ENCODE measurements at places on chromosomes 6 and 20.
A peak's percentile ranks its signal among the peaks of the same experiment; 100 is the strongest.

GRCh38 chr6:36929152-36929551, 25.4 kb upstream of the PI16 start:
- no peak for ATAC-seq
- no peak overlapping the region for H3K4me3 ChIP-seq
- no peaks in the 10 kb centered on the region for H3K27me3 ChIP-seq
- no peak overlapping the region for H3K27ac ChIP-seq

GRCh38 chr6:2575236-2575635, 175.5 kb downstream of the MYLK4 start:
- no peak overlapping the region for H3K27ac ChIP-seq
- no peaks in the 10 kb centered on the region for H3K4me1 ChIP-seq
- H3K4me3 ChIP-seq, result no peak overlapping the region
- no peak for ATAC-seq
- peaks cover 7% of the 10 kb centered on the region for H3K36me3 ChIP-seq

DNA sequence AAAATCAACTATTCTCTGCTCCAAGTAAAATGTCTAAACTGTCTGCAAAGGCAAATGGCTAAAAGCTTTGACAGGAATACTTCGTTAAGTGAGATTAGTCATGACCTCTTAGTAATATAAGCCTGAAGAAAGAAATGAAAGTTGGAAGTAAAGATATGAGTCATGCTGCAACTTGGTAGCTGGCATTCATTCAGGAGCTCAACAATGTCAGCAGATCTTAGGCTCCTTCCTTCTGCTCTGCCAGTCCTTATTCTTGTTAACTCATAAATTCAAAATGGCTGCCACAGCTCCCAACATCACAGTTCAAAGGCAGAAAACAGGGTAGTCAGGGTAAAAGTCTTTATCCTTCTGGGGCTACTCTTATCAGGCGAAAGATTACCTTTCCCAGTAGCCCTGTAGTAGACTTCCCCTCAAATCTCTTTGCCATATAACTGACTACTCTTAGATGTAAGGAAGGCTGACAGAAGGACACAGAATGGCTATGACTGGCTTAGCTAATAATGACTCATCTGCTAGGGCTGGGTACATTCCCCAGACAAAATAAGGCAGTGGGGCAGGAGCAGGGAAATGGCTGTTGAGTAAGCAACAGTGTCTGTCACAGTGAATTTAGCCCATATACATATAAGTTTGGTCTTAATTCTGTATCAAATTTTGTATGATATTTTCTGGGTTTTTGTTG, 24.4 kb upstream of the C6orf62 start:
- no peaks in the 10 kb centered on the region for H3K27me3 ChIP-seq
- peaks cover 38% of the 10 kb centered on the region for H3K4me1 ChIP-seq
- H3K27ac ChIP-seq, result peak overlapping the region; percentile 88
- peak overlapping the region; percentile 36 for H3K4me3 ChIP-seq

DNA sequence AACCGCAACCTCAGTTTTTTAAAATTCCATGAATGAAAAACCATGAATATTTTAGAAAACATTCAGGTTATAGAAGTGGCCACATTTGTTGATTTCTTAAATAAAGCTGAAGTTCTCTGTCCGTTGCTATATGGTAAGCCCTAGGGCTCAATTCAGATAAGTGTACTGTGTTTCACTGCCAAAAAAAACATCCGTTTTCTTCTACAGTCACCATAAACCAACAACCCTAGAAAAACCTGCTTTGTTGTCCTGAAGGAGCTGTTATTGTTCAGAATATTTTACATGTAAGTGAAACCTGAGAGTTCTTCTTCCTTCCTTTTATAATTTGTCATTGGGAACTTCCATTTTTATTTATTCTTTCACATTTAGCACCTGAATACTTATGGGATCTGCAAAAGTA, 274.1 kb downstream of the TFAP2A start:
- no peak overlapping the region for H3K4me3 ChIP-seq
- H3K27ac ChIP-seq, result no peak overlapping the region

DNA sequence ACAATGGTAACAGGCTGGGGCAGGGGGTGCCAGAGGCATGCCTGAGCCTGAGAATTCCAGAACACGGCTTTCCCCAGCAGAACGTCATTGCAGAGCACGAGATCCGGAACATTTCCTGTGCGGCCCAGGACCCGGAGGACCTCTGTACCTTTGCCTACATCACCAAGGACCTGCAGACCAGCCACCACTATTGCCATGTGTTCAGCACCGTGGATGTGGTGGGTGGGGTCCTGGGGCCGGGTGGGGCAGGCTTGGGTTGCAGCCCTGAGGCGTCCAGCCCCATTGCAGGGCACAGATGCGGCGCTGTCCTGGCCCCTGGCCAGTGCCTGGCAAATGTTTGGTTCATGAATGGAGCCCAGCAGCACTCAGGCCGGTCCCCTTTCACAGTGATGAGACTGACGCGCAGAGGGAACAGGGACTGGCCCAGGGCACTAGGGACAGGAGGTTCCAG, 57.1 kb downstream of the TCP11 start:
- H3K27me3 ChIP-seq, result no peaks in the 10 kb centered on the region
- no peak overlapping the region for H3K27ac ChIP-seq
- H3K4me1 ChIP-seq, result no peaks in the 10 kb centered on the region
- peaks cover 88% of the 10 kb centered on the region for H3K36me3 ChIP-seq
- no peak overlapping the region for H3K4me3 ChIP-seq
- no peak for ATAC-seq

GRCh38 chr6:54900666-54901065, 54.1 kb downstream of the FAM83B start:
- no peak overlapping the region for H3K4me3 ChIP-seq
- no peaks in the 10 kb centered on the region for H3K4me1 ChIP-seq
- no peak for ATAC-seq
- no peak overlapping the region for H3K27ac ChIP-seq

GRCh38 chr6:80226151-80226550, 119.7 kb downstream of the BCKDHB start:
- no peak overlapping the region for H3K27ac ChIP-seq
- no peaks in the 10 kb centered on the region for H3K27me3 ChIP-seq
- no peak for ATAC-seq
- H3K4me1 ChIP-seq, result no peaks in the 10 kb centered on the region
- H3K36me3 ChIP-seq, result peaks cover 42% of the 10 kb centered on the region

DNA sequence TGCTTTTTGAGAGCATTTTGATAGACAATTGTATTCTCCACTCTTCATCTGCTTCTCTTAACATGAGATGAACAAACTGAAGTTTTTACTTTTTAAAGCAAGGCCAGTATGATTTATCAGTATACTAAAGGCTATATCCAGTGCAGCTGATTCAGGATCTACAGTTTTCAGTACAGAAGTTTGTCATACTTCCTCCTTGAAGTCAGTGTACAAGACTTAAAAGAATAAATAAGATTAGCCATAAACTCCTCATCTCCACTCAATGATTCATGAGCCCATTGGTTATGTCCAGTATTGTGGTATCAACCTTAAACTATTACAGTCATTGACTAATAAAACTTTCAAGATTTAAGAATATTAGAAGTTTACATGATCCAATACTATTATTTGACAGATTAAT, 374.8 kb upstream of the EPHA7 start:
- no peak for ATAC-seq
- H3K4me3 ChIP-seq, result no peak overlapping the region
- H3K36me3 ChIP-seq, result no peaks in the 10 kb centered on the region
- H3K27me3 ChIP-seq, result no peaks in the 10 kb centered on the region
- no peaks in the 10 kb centered on the region for H3K4me1 ChIP-seq

GRCh38 chr20:22490287-22491193, 93.8 kb downstream of the FOXA2 start:
- no peak overlapping the region for H3K4me3 ChIP-seq
- no peaks in the 10 kb centered on the region for H3K4me1 ChIP-seq
- H3K27me3 ChIP-seq, result no peaks in the 10 kb centered on the region
- no peak for ATAC-seq
- H3K27ac ChIP-seq, result no peak overlapping the region

DNA sequence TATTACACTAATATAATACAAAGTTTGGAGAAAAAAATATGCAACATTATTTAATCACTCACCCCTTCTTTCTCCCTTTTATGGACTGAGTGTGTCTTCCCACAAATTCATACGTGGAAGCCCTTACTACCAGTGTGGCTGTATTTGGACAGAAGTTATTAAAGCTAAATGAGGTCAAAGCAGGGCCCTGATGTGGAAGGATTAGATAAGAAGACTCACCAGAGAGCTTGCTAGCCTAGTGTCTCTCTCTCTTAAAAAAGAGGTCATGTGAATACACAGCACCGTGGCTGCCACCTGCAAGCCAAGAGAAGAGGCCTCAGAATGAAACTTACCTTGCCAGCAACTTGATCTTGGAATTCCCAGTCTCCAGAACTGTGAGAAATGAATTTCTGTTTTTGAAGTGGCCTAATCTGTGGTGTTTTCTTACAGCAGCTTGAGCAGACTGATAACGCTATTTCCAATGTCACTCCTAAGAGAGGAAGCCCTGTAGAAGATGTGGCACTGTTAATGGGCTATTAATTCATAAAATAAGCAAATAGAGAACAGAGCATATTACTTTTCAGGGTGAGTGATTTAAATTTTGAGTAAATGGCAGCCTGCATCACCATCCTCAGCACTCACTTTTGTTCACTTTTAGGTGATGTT, 233.4 kb downstream of the TBC1D7 start:
- no peak overlapping the region for H3K27ac ChIP-seq
- no peak for ATAC-seq
- H3K27me3 ChIP-seq, result no peaks in the 10 kb centered on the region
- no peaks in the 10 kb centered on the region for H3K36me3 ChIP-seq
- H3K4me1 ChIP-seq, result no peaks in the 10 kb centered on the region
- no peak overlapping the region for H3K4me3 ChIP-seq

GRCh38 chr6:36327919-36328236, 8.8 kb downstream of the BNIP5 start:
- no peak overlapping the region for H3K4me3 ChIP-seq
- no peak overlapping the region for H3K27ac ChIP-seq
- H3K27me3 ChIP-seq, result peaks cover 16% of the 10 kb centered on the region

- ATAC-seq, result no peak
- no peak overlapping the region for H3K27ac ChIP-seq
- no peaks in the 10 kb centered on the region for H3K36me3 ChIP-seq
Measured at GRCh38 chr20:49619113-49620048, 51.4 kb upstream of the PTGIS start.

- H3K4me3 ChIP-seq, result no peak overlapping the region
- peaks cover 81% of the 10 kb centered on the region for H3K4me1 ChIP-seq
- H3K36me3 ChIP-seq, result peaks cover 19% of the 10 kb centered on the region
- no peak for ATAC-seq
- H3K27me3 ChIP-seq, result no peaks in the 10 kb centered on the region
- H3K27ac ChIP-seq, result peak overlapping the region; percentile 74
Measured at GRCh38 chr20:47319517-47320252, 36.8 kb downstream of the ZMYND8 start.

- peak overlapping the region; percentile 61 for H3K4me3 ChIP-seq
- H3K4me1 ChIP-seq, result peaks cover 43% of the 10 kb centered on the region
- no peaks in the 10 kb centered on the region for H3K27me3 ChIP-seq
- H3K36me3 ChIP-seq, result no peaks in the 10 kb centered on the region
Measured at GRCh38 chr6:34223381-34223955, 13.2 kb upstream of the HMGA1 start.

- H3K27me3 ChIP-seq, result peaks cover 48% of the 10 kb centered on the region
- peak overlapping the region; percentile 77 for H3K4me3 ChIP-seq
- H3K36me3 ChIP-seq, result no peaks in the 10 kb centered on the region
- no peak overlapping the region for H3K27ac ChIP-seq
Measured at GRCh38 chr6:7727946-7728854, 2.3 kb downstream of the BMP6 start.

- no peaks in the 10 kb centered on the region for H3K36me3 ChIP-seq
- no peak overlapping the region for H3K4me3 ChIP-seq
- peaks cover 6% of the 10 kb centered on the region for H3K4me1 ChIP-seq
- peak; percentile 56 for ATAC-seq
Measured at GRCh38 chr6:152423216-152424103, 213.7 kb downstream of the SYNE1 start.

DNA sequence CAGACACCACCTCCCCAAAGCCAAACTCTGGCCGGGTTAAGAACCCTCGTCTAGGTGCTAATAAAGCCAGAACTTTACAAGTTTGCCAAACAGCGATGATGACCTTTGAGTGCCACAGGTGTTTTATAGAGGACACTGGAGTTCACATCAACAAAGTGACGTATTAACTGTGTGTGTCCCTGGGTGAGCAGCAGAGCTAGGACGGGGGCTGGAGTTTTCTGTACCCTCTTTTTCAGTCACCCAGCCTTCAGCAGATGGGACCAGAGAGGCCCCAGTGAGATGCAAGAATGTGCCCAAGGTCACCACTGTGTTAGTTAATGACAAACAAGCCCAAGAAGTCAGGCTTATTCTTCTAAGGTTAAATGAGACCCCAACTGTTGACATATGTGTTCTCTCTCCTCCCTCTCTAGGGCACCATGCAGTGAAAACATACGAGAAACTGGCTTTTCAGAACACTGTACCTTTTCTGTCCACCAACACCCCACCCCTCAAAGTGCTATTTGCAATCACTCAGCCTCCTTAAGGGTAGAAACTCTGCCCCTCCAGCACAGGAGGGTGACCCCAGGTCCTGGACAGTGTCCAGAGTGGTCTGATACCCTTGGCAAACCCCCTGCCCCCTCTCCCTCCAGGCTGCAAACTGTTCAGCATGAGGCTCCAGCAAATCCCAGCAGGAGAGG, 5.2 kb downstream of the SDC4 start:
- no peak overlapping the region for H3K4me3 ChIP-seq
- H3K4me1 ChIP-seq, result peaks cover 23% of the 10 kb centered on the region
- peaks cover 52% of the 10 kb centered on the region for H3K27me3 ChIP-seq
- no peak for ATAC-seq
- H3K36me3 ChIP-seq, result no peaks in the 10 kb centered on the region

- no peak overlapping the region for H3K27ac ChIP-seq
- no peak overlapping the region for H3K4me3 ChIP-seq
- no peak for ATAC-seq
- H3K27me3 ChIP-seq, result no peaks in the 10 kb centered on the region
Measured at GRCh38 chr6:8539453-8539852, 104.1 kb upstream of the SLC35B3 start.

DNA sequence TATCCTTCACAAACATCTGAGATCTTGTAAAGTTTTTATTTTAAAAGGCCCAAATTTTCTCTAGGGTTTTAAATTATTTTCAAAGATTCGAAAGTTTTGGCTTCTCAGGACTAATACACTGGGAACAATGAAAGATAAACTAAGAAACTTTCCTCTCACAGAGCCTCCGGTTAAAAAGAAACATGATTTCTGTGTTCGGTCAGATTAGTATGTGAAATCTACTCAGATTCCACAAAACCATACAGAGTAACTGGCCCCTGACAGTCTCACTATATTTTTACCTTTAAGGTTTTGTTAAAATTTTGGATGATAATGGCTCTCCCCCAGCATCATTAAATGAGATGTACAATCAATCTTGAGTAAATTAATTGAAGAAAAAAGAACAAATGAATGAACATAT, 471.0 kb downstream of the COL12A1 start:
- ATAC-seq, result no peak
- H3K4me1 ChIP-seq, result no peaks in the 10 kb centered on the region
- no peak overlapping the region for H3K27ac ChIP-seq

- H3K27me3 ChIP-seq, result peaks cover 23% of the 10 kb centered on the region
- no peak for ATAC-seq
- no peak overlapping the region for H3K4me3 ChIP-seq
- H3K27ac ChIP-seq, result no peak overlapping the region
Measured at GRCh38 chr6:169172946-169173345, 80.7 kb downstream of the THBS2 start.
